ENCODE measurements at places on chromosomes 3 and 15. TPM values are rescaled to one million over a fixed set of nuclear protein-coding genes. Genes with fewer than 3 reads are reported as not detected.

DNA sequence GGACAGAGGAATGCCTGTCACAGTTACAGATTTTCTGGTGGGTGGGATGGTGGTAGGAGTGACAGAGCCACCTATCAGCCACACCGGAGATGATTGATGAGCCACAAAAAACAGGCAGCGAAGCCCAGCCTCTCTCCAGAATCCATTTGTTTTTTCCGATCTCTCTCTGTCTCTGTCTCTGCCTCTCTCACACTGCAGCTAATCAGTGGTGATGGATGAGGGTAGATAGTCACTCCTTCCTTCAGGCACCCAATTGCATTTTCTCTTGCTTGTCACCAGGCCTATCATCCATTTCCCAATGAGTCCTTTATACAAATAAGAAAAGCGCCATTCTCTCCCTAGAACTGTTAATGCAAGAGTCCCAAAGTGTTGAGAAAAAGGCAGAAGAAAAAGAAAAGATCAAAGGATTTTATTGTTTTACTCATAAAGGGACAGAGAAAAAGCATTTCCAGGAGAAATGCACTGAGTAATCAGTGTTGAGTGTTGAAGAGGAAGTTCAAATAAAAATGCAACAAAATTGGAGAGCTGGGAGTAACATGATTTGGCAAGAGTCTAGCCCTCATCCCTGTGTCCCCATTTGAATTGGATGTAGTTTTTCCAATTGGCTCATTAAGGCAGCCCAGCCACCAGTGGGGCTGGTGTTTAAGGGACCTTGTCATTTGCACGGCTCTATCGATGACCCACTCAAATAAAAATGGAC is 1089.3 kb downstream of the TUSC7 start:
- no peak for DNase-seq

The SCN5A gene
- 0.18 TPM for total RNA-seq

DNA sequence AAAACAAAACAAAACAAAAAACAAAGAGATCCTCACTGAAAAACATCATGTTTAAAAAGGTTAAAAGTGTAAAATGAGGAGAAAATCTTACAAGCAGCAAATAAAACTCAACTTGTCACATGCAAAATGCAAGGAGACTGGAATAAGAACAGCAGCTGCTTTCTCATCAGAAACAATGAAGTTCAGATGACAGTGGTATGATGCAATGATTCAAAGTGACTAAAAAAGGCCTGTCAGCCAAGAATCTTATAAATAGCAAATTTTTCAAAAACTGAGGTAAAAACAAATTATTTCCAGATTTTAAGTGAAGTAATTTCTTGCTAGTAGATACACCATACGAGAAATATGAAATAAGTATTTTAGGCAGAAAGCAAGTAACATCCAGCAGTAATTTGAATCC is 68.6 kb upstream of the EPHA3 start:
- DNase-seq: no peak

The TATDN2 gene
- total RNA-seq: 56.3 TPM

The TMEM202 gene
- not detected for total RNA-seq

The FRMD4B gene
- total RNA-seq: 34.5 TPM

DNA sequence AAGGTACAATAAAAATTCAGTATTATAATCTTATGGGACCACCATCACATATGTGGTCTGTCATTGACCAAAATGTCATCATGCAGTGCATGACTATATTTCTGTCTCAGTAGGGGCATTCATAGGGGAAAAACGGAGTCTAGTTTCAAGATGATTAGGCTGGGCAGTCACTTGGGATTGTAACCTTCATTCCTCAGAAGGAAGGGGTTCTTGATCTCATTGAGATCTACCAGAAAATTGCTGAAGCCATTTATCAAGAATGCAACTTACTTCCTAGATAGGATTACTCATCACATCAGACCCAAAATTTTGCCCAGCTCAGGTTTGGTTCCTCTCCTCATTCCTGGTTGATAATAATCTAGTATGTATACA is 37.3 kb downstream of the BTD start:
- no peak for DNase-seq

- DNase-seq: no peak
Observed at GRCh38 chr3:12231431-12231830, 57.4 kb upstream of the PPARG start.

- no peak for DNase-seq
Observed at GRCh38 chr15:85545752-85546151, 165.3 kb downstream of the AKAP13 start.

The AP3B2 gene
- total RNA-seq: 0.18 TPM

DNA sequence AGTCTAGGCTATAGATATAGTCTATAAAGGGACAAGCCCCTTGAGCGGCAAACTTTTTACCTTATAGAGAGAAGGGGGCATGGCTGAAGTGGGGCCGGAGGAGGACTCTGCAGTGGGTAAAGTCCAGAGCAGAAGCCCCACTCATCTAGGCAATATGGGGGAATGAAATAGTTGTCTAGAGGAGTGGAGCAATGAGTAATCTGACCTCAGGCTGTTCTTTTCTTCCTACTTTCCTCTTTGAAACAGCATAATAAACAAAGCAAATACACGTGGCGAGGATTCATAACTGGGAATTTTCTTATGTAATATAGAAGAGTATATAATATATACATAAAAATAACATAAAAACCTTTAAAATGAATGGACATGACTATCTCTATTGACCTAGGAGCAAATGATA is 546.4 kb upstream of the ZNF385D start:
- no peak for DNase-seq

DNA sequence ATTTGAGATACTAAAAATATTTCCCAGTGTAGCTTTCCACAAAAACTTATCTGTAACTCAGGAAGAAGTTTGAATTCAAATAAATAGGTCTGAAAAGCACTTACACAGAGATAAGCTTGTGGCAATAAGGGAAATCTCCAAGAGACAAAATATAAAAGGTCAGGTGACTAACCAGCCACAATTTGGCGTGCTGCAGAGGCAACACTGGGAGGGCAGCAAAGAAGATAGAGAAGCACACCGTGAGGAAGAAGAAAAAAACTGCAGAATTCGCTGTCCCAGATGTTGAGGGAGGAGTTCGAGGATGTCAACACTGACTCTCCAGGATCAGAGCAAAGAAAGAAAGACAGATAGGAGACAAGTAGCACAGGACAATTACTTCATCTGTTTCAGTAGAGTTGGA is 204.4 kb downstream of the FMN1 start:
- DNase-seq: no peak

The TMEM87A gene
- 35.9 TPM for total RNA-seq

The KNL1 gene
- 36.9 TPM for total RNA-seq

DNA sequence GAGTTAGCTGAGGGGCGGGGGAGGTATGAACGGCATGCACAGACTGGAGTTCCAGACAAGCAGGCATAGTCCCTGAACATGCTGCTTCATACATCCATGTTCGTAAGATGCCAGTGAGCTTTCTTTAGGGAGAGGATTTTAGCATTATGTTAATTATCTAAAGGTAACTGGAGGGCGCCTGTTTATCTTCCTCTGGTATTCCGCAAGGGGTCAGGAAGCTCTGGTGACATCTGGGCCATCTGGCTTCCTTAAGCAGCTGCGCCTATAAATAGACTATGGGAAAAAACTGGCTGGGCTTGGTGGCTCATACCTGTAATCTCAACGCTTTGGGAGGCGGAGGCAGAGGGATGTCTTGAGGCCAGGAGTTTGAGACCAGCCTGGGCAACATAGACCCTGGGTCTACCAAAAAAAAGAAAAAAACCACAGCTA is 1.5 kb upstream of the FBXO22 start:
- no peak for DNase-seq

The ARHGEF26 gene
- not detected for total RNA-seq

DNA sequence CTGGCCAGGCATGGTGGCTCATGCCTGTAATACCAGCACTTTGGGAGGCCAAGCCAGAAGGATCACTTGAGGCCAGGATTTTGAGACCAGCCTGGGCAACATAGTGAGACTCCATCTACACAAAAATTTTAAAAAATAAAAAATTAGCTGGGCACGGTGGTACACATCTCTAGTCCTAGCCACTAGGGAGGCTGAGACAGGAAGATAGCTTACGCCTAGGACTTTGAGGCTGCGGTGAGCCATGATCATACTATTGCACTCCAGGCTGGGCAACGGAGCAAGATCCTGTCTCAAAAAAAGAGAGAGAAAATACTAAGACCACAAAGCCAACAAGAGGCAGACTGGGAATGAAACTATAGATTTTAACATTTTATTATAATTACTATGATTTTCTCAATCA is 4.1 kb downstream of the MB21D2 start:
- no peak for DNase-seq

The MUSTN1 gene
- 3.6 TPM for total RNA-seq

Data from activated naive CD4-positive, alpha-beta T cell treated with anti-CD3 and anti-CD28 coated beads, Interleukin-2, amount 50 U/mL, for 72 hours (primary cell).